Inflammatory macrophage treated with lipopolysaccharide for 1 hour (primary cell): ENCODE measurements at places on chromosomes 5 and 9.

- DNase-seq = no peak
These were observed 375.1 kb downstream of the CHSY3 start for GRCh38 chr5:130279386-130279785.

DNA sequence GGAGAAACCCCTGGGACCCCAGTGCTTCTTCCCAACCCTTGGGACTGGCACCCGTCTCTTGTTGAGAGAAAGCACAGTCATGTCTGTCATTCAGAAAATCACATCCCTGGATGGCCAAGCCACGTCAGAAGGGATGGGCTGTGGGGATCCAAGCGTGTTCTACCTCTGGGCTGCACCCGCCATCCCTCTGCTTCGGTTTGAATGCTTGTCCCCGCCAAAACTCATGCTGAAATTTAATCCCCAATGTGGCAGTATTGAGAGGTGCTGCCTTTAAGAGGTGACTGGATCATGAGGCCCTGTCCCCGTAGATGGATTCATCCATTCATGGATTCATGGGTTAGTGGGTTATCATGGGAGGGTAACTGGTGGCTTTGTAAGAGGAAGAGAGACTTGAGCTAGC is 27.0 kb downstream of the CEL start:
- no peak for DNase-seq

DNA sequence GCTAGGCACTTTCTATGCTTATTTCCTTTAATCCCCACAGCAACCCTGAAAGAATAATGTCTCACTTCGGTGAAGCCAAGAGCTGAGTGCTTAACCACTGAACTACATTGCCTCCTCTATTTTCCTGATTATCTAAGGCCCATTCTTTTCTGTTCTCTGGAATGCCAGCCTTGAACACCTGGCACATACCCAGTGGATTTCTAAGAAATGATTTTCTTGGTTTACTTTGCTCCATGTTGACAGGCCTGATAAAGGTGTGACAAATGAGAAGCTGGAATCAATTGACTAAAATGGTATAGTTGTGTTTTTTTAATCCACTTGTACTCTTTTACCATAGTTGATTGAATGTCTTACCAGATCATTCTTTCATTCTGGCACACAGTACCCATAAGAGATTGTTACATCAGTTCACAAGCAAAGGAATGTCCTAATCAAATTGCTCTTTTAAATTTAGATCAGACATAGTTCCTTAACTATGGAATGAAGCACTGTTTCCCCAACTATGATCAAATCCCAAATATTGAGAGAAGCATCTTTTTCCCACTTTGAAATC is 9.0 kb upstream of the ENC1 start:
- no peak for DNase-seq

- DNase-seq = no peak
These were observed 6.1 kb downstream of the ST6GALNAC4 start for GRCh38 chr9:127910613-127911205.

DNA sequence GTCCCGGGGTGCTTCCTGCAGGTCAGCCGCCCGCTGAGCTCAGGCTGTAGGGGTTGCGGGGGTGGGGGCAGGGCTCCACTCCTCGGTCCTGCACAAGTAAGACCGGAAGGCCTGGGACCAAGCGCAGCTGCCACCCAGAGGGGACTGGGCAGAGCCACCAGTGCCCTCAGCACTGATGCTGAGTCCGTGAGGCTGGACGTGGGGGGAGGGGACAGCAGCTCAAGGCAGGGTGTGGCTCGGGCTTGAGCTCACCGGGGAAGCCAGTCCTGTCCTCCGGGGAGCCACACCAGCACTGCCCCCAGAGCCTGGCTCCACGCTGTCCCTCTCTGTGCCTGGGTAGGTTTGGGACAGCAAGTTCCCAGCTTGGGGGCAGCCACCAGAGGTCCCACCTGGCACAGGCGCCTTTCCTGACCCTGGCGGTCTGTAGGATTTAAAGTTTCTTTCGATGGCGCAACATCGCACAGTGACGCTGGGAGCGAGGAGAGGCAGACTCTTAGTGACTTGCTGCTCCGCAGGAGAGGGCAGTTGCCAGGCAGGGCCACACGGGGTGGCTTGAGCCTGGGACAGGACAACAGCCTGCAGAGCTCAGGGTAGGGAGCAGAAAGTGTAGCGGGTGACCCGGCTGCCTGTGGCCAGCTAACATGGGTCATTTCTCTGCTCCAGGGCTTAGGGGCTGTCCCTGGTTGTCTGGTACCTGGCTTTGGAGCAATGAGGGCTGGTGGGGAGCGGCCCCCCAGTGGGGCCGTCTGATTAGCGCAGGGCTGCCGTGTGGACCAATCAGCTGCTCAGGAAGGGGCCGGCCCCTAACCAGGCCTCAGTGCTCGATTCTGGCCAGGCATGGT is 5.7 kb downstream of the LCN1 start:
- no peak for DNase-seq

GRCh38 chr9:36985061-36985768 is 48.9 kb downstream of the PAX5 start:
- no peak for DNase-seq

DNA sequence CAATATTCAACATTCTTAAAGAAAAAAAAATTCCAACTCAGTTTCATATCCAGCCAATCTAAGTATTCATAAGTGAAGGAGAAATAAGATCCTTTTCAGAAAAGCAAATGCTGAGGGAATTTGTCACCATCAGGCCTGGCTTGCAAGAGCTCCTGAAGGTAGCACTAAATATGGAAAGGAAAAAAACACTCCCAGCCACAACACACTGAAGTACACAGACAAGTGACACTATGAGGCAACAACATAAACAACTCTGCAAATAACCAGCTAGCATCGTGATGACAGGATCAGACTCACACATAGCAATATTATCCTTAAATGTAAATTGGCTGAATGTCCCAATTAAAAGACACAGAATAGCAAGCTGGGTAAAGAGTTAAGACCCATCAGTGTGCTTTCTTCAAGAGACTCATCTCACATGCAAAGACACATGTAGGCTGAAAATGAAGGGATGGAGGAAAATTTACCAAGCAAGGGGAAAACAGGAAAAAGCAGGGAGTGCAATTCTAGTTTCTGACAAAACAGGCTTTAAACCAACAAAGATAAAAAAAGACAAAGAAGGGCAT is 33.1 kb downstream of the ANKRD33B start:
- no peak for DNase-seq

- no peak for DNase-seq
These were observed 42.1 kb upstream of the FAM240B start for GRCh38 chr9:38761999-38762398.

- peak; percentile 86 for DNase-seq
These were observed 17.2 kb downstream of the KDM3B start for GRCh38 chr5:138369706-138370105.
